Left ventricle myocardium inferior (tissue), 1 donor: ENCODE measurements at places on chromosomes 1 and 21. TPM values are rescaled to one million over a fixed set of nuclear protein-coding genes. Genes with fewer than 3 reads are reported as not detected.

DNA sequence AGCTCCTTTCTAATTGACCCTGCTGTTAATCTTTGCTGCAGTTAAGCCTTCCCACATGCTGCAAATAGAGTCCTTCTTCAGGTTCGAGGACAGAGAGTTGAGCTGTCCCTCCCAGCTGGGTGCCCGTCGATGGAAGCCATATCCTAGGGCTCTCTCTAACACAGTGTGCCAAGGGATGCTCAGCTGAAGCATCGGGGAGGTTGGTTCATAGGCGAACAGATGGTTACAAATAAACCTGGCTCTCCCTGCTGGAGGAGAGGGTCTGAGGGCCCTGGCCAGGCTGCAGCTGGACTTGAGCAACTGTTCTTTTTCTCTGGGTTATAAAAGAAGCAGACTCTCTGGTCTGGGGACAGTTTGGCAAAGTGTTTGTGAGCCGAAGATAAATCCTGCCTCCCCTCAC lies 120.3 kb upstream of the C8B start:
- DNase-seq: no peak

- DNase-seq: no peak
Measured at GRCh38 chr1:206843626-206844025, 21.8 kb upstream of the IL20 start.

DNA sequence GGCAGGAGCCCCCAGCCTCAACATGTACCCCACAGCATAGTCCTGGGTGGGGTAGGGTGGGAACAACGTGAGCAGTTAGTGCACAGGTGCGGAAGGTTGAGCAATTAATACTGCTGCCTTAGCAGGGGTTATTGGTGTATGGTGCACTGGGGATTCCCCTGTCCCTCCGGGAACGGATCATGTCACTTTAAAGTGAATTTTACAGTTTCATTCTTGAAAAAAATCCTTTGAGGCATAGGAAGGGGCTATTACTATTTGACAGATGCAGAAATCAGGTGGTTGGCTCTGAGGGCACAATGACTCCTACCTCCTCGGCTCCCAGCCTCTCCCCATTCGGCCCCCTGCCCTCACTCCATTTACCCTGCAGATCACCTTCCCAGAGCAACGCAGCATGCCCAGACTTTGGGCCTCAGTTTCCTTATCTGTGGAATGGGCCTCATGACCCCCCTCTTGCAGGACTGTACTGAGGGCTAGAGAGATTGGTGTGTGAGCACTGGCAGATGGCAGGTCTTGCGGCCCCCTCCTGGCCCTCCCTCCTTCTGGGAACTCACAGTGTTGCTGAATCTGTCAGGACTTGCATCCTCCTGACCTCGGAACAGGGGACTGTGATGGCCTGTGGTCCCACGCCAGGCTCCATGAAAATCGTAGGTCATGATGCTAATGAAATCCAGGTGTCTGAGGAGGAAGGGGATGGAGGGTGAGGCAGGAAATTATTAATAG lies 5.1 kb upstream of the MYBPH start:
- no peak for DNase-seq

- no peak for DNase-seq
Measured at GRCh38 chr1:2566101-2567045, 10.2 kb downstream of the TNFRSF14 start.

TMEM82 gene
- not detected for total RNA-seq

PDE4B gene
- 3.5 TPM for total RNA-seq

DNA sequence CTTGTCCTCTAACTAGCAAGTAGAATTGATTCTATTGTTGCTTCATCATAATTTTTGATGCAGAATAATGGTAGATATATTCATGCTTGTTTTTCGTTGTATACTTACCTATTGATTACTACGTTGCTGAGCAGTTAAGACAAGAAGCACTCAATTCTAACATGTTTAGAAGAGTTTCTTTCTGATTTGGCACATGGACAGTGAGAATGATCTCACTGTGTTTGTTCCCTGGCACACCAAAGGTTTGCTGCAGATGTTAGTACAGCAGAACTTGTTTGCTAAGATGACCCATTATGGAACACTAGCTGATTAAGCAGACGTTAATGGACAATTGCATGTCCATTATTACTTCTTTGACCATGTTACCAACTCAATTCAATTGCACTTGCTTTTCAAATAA lies 184.7 kb upstream of the SGIP1 start:
- DNase-seq: no peak

- no peak for DNase-seq
Measured at GRCh38 chr21:41032541-41032940, 135.4 kb upstream of the BACE2 start.

GRCh38 chr1:15288173-15288926 lies 41.3 kb downstream of the FHAD1 start:
- no peak for DNase-seq

DNA sequence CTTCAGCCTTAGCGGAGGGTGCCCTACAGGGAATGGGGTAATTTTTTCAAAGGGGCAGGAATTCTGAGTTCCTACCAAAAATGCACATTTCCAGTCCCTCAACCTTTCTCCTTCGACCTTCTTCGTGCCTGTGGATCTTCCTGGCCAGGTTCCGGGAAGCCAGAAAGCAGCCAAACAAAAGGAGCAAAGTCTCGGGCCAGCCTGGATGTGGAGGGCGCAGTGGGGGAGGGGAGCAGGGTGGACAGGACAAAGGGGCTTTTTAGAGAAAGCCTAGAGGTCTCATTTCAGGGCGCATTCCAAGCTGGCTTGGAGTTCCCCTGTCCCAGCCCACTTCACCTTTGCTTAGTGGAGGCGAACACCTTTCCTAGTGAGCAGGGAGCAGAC lies 2.9 kb upstream of the INAVA start:
- no peak for DNase-seq

- no peak for DNase-seq
Measured at GRCh38 chr1:23337869-23338268, 6.2 kb downstream of the HNRNPR start.

CCDC185 gene
- not detected for total RNA-seq

GRCh38 chr21:36656138-36656537 lies 42.8 kb upstream of the SIM2 start:
- DNase-seq: no peak

GRCh38 chr1:195617106-195617505 lies 991.1 kb downstream of the KCNT2 start:
- no peak for DNase-seq

CFAP107 gene
- not detected for total RNA-seq

DNA sequence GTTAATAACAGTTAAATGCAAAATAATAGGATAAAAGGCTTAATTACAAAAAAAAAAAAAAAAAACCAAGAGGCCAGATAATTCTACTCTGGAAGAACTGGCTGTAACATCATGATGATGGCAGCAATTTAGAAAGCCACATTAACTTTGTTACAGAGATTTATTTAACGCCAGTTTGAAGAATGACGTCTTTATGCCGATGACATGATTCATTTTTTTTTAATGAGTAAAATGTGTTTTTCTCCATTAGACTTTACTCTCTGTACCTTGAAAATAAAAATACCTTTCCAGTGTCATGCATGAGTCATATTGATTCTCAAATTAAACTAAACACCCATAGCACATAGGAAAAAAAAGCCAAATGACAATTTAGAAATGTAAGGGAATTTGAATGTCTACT lies 226.1 kb downstream of the RGS7 start:
- DNase-seq: no peak

GRCh38 chr21:42061195-42061985 lies 9.7 kb upstream of the UMODL1 start:
- DNase-seq: peak; percentile 44

DNA sequence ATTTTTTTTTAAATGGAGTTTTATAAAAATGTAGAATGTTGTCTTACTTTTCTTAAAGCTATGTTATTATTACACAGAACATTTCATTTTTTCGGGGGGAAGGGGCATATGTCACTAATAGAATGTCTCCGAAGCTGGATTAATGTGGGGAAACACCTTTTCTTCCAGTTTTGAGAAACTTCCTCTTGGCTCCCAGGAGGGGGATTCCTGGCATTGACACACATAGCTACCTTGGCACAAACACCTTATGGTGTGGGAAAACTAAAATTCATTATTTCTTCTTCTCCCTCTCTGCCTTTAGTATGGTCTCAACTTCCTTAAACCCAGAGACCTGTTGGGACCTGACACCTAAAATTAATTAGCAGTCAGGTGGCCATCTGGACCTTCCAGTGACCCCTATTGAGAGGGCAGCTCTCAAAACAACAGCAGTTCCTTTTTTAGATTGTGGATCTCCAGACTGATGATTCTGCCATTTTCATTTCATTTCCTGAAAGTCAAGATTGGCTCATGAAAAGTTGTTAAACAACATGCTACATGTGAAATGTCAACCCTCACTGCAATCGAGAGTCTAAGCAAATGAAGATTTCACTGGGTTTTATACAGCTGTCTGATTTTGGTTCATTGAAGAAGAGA lies 70.1 kb upstream of the EDEM3 start:
- no peak for DNase-seq

GRCh38 chr1:227561241-227561907 lies 2.0 kb upstream of the ZNF678 start:
- DNase-seq: no peak

OR2T35 gene
- total RNA-seq: not detected

- no peak for DNase-seq
Measured at GRCh38 chr1:159868766-159869165, 6.3 kb upstream of the VSIG8 start.

DNA sequence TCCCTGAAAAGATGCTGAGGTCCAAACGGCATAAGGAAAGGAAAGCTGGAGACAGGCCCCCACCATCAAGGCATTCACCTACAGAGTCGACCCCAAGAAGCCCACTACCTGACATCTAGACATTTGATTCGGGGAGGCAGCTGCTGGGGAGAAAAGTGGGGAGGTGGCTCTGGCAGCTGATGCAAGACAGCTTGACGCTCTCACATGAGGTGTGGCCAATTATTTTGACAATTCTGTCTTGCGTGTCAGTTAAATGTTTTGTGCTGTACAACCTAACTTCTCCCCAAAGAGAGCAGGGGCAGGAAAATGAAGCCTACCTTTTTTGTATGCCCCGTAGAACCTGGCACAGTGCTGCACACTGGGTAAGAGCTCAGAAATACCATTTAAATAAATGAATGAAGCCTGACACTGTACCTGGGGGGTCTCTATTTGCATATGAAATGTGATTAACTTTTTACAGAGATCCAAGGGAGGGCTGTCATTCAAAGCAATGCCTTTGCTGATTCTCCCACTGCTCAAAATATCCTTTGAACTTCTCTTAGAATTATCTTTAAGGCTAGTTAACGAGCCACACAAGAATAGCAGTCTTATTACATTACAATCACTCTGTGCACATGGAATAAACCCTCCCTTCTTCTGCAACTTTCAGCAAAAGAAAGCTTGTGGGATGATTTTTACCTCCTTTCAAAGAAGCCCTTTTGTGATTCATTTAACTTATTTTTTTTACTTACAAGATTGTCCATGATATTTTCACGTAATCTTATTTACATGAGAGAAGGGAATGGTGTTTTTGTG lies 163.2 kb downstream of the TNR start:
- DNase-seq: no peak

- no peak for DNase-seq
Measured at GRCh38 chr1:222334026-222334680, 213.8 kb downstream of the HHIPL2 start.

DNA sequence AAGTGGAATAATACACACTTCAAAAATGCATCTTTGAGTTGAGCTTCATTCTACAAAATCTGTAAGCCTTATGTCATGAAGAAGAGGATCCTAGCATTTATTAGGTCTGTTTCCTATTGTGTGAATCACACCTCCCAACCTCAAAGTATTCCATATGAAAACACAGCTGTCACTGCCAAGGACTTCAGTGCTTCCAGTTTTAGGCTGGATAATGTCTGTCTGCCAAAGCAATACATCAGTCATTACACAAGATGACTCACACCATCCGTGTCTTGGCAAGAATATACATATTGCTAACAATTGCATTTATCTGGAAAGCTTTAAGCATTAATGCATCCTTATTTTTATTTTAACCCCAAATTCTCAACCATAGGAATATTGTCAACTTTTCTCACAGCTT lies 125.7 kb upstream of the TMPRSS15 start:
- no peak for DNase-seq

SPRR2F gene
- not detected for total RNA-seq
